ENCODE measurements at places on chromosomes 5 and 9.

DNA sequence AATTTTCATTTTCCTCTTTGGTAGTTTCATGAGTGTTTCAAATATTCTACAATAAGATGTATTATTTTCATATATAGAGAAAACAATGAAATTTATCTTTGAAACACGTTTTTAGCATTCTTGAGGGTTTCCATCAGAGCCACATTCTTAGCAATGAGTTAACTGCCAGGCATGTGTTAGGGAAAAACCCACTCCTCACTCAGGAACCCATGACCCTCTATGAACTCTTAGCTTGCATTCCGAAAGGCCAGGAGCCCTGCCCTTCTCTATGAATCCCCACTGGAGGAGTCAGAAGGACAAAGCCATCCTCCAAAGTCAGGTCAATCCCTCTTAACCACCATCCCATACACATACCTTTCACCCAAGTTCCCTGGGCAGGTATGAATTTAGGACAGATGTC is 57.5 kb downstream of the ADAMTS12 start:
- DNase-seq, result no peak

DNA sequence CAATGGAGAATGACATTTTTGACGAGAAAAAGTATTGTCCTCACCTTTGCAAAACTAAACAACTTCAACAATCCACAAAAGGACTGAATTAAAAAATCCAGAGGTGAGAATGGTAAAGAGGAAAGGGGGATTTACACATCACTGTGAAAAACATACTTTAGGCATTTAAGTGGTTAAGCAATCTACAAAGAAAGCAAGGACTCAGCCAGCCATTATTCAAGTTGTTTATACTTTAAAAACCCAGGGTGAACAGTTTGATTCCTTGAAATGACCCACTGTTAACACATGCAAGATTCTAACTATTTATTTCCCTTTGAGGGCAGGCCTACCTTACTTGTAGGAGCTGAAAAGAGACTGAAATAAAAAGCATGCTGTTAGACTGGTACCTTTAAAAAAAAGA is 29.3 kb downstream of the TUT7 start:
- no peak for DNase-seq

DNA sequence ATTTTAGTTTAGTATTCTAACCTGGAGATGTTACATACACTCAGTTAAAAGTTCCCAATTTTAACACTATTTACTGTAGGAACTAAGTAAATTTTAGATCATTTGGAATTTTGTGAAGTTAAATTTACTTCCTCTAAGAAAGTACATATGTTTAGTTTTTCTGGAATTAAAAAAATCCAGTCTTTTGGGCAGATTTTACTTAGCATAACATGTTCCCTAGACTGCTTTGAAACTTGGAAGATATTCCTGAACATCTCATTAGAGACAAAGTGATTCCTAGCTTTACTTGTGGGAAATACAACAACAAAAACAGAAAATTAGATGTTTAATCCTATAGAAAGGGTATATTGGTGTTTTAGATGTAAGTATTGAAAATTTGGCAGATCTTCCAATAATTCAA is 930.0 kb upstream of the PTPRD start:
- DNase-seq, result no peak

DNA sequence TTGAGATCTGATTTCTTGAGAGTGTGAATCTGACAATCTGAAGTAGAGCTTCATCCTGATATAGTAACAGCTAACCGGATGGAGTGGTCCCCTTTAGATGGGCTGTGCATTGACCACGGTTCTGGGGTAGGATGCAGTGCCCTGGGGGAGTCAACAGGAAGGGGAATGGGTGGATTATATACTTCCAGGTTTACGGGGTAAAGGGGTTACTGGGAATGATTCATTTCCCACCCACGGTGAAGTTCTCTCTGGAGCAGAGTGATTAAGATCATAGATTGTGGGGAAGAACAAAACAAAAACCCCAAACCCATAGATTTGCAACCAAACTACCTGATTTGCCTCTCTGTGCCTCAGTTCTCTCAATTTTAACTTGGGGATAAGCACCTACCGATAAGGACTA is 1.5 kb upstream of the B4GALT7 start:
- DNase-seq, result no peak

DNA sequence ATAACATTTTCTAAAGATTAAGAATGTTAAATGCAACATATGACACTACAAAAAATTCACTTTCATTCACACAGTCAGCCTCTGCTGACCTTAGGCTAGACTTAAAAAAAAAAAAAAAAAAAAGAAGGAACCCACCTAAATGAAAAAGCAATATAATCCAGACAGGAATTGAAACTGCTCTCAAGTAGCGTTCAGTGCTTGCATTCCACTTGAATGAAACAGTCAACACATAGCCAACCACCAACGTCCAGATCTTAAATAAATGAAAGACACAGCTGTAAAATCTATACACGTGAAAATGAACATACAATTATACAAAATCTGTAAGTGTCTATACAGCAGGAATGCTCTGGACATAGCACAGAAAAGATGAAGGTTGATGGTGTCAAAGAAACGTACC is 11.4 kb downstream of the TMEM245 start:
- no peak for DNase-seq

- no peak for DNase-seq
Measured at GRCh38 chr9:95030920-95031642, 286.4 kb downstream of the FANCC start.

DNA sequence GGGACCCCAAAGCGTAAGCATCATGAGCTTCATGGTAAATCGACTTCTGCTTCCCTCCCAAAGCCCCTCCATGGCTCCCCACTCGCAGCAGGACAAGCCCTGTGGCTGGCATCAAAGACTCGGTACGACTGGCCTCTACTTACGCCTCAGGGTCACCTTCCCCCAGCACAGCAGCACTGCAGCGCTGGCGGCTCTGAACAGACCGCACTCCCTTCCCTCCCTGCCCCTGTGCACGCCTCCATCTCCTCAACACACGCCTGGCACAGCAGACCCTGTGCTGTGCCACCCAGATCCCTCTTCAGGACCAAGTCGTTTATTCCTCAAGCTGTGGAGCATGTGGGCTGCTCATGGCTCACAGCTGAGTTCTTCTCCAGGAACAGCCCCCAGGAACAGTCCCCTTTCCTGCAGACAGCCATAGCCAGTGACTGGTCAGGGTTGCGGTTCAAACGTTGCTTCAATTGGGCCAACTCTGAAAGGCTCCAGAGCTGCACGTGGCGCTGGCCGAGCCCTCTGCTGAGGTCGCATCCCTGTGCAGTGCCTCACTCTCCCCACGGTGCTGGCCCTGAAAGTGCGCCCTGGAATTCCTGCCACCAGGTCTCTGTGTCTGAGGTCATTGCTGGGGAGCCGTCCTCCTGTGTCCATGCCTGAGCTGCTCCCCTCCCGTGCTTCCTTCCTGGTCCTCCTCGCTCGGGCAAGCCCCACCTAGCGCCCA is 88.0 kb downstream of the ZNF354C start:
- DNase-seq, result no peak

GRCh38 chr9:135833864-135834263 is 73.5 kb downstream of the CAMSAP1 start:
- no peak for DNase-seq

DNA sequence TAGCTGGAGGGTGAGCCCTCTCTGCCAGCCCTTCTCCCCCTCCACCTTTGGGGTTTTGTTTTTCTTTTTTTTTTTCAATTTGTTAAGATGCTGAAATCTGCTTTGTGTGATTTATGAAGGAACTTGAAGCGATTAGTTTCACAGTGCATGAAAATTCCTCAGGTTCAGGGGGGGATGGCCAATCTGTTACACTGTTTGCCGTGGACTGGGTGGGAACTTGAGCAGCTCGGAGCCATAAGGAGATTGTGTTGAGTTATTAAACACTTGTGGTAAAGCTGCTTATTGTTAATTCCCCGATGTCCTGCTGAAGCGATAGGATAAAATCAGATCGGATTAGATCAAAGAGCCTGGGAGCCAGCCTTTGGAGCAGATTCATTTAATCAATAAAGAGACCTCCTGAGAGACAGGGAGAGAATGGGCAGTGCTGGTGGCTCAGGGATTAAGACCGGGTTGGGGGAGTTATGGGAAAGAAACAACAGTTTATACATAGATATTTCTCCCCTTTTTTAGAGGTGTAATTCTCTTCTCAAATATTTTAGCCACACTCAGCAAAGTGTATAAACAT is 105.8 kb upstream of the SPATA31D4 start:
- no peak for DNase-seq

DNA sequence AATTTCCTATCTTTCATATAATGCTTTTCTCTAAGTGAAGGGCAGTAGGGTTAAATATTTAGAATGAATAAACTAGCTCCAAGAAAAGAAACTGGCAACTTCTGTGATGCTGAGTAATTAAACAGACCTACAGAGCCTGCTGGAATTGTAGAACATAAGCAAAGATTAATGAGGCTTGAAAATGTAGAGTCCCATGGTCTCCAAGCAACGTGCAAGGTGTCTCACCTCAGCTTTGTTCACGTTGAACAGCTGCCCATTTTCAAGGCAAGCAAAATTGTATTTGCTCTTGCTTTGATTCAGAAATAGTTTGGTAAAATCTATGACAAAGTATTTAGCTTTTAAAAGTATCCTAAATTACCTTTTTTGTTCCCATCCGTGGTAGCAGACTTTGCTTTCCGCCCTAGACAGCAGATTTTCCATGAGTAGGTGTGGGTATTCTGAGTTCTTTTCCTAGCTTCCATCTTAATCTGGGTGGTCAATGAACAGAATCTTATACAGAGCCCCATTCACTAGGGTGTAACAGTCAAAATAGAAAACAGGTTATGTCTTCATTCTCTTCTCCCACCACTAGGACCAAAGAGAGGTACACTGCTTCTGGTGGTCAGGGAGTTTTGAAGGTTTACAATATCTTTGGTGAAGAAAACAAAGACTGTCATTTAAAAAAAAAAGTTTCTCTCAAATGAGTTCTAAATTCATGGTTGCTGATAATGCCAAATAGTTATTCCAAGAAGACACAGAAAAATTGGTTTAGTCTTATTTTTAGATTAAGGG is 52.1 kb upstream of the TYRP1 start:
- no peak for DNase-seq

DNA sequence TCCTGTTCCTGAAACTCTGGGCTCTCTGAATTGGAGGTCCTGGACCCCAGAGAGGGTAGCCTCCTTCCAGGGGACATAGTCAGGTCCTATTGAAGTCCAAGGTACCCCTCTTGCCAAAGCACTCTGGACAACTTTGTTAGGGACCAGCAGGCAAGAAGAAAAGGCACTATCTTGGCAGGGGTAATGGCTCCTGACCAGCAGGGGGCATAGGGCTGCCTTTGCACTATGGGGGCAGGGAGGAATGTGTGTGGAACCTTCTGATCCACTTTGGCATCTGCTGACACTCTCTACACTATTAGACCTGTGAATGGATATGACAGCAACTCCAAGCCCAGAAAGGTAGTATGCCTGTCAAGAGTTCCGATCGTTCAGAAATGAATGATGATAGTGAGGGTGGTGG is 179.0 kb upstream of the CD180 start:
- DNase-seq, result no peak

DNA sequence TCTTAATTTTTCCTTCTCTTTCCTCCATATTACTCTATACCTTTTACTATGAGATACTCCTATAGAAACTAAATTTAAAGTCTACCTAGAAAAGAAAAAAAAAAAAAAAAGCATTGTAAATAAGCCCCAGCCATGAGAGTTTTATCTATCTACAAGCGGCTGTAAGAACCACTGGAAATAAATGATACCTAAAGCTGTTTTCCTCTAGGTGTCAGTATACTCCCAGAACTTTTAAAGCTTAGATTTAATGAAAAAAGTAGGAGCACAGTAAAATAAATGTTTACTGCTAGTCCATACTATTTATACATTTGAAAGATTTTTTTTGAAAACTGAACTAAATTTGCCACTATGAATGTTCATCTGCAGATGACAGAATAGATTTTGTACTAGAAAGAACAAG is 26.2 kb downstream of the TYRP1 start:
- DNase-seq, result no peak

DNA sequence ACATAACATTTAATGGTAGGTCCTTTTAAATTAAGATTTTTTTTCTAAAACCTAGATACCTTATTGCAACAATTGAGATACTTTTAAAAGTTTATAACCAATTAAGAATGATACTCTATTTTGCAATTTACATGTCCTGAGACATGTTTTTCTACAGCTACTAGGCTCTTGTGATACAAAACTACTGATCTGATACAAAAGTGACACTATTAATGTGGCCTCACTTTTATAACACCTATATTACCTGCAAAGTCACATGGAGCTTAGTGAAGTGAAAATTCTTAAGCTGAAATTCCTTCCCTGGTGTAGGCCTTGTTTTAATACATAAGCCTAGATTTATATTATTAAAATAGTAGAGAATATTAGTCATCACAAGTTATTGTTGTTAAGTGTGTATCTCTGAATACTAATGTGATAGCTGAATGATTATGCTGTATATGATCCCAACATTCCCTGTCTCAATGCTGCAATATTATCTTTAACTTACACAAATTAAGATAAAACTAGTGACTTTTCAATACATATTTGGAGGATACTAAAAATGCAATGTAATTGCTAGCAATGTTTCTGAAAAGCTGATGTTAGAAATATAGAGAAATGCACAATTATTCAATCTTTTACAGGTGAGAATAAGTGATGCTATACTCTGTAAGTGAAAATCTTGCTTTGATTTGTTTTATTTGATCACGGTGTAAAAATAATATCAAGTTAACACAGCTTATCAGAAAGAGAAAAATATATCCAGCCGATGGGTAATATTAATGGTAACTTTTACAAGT is 2.6 kb downstream of the NFIB start:
- no peak for DNase-seq

DNA sequence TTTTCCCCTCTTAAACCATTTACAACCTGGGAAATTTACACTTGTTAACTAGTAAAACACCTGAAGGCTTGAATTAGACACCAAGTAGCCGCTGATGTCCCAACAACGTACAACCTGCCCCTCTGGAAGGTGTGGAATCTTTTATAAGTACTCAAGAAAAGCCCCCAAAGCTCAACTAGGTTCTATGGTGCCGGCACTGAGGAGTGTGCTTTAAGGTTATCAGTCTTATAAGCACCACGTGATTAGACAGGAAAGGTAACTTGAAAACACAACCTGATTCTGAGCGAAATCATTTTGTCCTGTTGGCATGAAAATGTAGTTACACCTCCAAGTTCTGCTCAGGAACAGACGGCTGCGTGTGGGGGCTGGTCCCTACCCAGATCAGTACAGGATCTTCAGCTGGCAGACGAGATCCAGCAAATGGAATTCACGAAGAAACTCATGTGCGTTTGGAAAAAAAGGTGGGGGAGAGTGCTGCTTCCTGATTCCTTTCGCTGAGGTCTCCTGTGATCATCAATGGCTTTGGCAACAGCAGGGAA is 195.5 kb downstream of the MEF2C start:
- DNase-seq, result no peak

- no peak for DNase-seq
Measured at GRCh38 chr5:143499480-143500114, 96.1 kb upstream of the NR3C1 start.

- no peak for DNase-seq
Measured at GRCh38 chr5:156477196-156477595, 150.2 kb downstream of the SGCD start.

DNA sequence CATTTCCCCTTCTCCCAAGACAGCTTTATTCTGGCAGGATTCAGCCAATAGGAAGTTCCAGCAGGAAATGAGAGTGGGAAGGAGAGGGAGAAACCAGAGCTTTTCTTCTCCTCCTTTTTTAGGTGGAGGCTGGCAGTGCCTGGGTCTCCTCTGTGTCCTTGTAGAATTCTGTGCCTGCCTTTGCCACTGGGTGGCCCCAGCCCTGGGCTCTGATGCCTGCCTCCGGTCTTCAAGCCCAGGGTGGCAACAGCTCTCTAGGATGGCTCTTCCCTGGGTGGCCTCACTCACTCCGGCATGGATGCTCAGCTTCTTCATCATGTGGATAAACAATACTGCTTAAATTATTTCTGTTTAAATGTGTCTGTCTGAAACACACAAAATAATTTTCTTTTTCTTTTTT is 694.8 kb downstream of the SEMA5A start:
- no peak for DNase-seq

Data from activated CD8-positive, alpha-beta memory T cell treated with anti-CD3 and anti-CD28 coated beads for 48 hours (primary cell).